ENCODE measurements at places on chromosomes 12 and 14.

DNA sequence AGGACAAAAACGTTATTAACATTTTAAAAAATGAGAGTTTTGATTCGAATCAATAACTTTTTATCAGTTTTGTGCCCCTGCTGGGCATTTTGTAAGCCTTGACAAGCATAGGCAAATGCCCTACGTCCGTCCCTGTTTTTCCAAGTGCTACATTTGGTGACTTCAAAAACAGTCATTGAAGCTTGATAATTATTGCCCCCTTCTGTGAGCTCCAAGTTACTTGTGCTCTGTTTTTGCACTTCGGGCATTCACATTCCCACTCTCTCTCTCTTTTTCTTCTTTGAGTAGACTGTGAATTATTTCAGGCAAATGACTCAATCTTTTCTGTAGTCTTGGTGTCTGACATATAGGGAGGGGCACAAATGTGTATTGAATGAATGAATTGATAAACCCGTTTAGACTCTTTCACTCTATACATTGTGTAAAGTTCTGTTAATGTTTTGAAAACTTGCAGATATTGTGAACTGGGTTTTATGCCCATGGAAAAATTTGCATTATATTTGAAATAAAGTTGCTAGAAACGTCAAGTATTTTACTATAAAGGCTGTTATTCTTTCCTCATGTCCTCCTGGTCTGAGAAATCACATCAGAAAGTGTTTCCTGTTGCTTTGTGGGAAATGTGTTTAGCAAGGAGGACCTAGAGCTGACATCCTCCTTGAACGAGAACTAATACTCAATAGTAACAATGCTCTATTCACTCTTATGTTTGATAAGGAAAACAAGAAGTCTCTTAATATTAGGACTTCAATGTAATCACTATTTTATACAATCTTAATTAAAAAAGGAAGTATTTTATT, 1.4 kb downstream of the APAF1 start:
- DNase-seq: peak; percentile 37

- no peak for DNase-seq
These were observed 981.1 kb downstream of the SLC6A15 start for GRCh38 chr12:83931451-83931850.

DNA sequence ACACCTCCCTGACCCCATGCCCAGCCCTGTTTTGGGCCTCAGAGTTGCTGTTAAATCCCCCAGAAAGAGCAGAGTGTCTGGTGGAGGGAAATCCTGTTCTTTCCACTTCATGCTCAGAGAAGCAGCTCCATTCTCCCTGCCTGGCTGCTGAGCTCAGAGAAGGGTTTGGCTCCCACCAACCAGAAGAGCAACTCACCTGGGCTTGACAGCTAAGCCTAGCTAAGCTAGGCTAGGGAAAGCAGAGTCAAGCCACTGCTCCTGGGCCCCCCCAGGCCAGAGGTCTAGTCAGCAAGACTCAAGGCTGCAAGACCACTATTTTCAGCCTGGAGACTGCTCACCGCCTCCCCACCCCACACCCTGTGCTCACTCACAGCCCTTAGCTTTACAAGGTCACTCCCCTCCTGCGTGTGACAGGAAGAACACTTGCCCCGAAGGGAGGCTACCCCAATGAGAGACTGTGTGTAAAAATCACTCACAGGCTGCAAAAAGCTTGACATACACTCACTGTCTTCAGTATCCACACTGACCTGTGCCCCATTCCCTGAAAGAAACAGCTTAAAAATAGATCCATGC, 13.5 kb downstream of the GSC start:
- DNase-seq: no peak

DNA sequence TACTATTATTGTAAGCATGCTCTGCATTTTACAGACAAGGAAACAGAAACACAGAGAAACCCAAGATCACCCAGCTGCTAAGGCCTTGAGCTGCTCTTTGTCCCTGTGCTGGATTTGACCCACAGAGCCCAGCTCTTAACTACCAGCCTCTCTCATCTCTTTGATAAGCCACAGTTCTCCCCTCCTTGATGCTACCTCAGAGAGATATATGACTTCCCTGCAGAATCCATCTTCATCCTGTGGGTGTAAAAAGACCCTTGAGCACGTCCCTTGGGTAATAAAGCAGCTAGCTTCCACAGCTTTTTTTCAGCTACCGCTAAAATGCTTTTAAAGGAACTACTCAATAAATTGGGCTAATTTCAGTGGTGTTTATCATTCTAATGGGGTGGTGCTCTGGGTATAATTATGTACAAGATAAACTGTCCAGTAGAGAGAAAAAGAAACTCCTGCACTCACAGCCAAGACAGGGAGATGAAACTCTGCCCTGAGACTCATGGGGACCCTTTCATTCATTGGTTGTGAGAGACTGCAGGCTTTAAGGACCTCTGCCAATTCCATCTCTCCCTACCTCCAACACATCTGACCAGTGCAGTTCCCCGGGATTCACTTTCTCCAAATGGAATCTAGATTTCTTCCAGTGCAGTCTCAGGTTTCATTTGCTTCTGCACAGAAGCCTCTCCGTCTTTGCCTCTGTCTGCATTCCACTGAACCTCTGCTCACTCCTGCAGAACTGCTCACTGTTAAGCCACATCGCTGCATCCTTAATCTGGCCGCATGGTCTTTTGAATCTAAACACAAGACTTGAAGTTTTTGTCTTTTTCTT, 24.7 kb upstream of the NTF3 start:
- DNase-seq: peak; percentile 63

DNA sequence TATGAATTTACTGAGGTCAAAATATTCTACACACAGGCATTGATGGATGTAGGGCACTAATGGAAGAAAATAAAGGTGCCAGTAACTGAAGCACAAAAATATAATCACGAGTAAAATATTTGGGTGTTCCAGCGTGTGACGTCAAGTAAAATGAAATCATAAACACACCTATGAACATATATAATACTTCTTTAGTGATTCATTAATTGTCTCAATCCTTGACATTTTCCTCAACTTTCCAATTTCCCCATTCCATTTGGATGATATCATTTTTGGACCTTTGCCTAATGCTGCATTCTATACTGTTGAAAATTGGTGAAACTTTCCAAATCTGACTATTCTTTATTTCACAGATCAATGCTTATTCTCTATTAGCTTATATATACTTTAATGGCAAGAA, 649.3 kb downstream of the GALC start:
- no peak for DNase-seq

DNA sequence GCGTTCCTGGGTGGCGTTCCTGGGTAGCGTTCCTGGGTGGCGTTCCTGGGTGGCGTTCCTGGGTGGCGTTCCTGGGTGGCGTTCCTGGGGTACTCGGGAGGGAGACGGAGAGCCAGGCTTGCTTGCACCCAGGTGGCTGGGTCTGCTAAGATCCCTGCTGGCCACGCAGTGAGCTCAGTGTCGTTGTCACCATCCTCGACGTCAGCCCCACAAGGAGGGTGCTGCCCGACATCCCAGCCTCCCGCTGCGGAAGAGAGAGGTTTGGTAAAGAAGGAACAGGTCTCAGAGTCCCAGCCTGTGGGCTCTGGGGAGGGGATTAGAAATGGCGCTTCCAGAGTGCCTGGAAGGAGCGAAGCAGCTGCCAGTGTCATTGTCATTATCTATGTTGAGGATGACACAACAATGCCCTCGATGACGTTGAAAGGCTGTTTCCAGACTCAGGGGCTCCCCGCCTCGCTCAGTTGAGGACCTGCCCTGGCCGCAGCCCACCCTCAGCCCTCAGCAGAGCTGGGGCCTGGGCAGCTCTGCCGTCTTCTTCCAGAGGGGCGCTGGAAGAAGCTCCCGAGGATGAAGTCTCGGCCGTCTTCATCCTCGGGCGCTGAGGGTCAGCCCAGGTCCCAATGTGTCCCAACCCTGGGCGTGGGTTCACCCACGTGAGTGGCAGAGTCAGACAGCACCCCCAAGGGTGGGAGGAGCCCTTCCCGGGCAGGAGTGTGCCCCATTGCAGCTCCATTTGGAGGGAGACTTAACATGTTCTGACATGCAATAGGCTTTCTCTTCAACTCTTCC, 328.8 kb downstream of the ADGRD1 start:
- DNase-seq: no peak

DNA sequence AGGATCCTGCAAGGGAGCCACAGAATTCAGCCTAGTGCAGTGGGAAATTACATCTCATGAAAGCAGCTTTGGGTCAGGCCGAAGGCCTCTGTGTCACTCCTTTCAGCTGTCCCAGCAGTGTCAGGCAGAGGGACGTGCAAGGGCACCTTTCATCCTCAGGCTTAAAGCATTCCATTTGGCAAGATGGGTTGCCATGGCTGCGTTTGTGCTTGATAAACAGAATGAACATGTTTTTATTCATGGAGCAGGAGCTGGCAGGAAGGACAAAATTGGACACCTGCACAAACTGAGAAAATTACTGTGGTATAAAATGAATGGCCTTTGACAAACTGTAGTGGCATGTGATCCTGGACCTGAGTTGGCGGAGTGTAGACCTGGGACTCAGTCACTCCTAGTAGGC, 29.4 kb downstream of the ACAD10 start:
- peak; percentile 57 for DNase-seq

GRCh38 chr12:120216742-120217605, 16.1 kb upstream of the RPLP0 start:
- no peak for DNase-seq

GRCh38 chr14:33661101-33661500, 289.8 kb downstream of the EGLN3 start:
- DNase-seq: no peak
